ENCODE measurements at places on chromosomes 1 and 21.

DNA sequence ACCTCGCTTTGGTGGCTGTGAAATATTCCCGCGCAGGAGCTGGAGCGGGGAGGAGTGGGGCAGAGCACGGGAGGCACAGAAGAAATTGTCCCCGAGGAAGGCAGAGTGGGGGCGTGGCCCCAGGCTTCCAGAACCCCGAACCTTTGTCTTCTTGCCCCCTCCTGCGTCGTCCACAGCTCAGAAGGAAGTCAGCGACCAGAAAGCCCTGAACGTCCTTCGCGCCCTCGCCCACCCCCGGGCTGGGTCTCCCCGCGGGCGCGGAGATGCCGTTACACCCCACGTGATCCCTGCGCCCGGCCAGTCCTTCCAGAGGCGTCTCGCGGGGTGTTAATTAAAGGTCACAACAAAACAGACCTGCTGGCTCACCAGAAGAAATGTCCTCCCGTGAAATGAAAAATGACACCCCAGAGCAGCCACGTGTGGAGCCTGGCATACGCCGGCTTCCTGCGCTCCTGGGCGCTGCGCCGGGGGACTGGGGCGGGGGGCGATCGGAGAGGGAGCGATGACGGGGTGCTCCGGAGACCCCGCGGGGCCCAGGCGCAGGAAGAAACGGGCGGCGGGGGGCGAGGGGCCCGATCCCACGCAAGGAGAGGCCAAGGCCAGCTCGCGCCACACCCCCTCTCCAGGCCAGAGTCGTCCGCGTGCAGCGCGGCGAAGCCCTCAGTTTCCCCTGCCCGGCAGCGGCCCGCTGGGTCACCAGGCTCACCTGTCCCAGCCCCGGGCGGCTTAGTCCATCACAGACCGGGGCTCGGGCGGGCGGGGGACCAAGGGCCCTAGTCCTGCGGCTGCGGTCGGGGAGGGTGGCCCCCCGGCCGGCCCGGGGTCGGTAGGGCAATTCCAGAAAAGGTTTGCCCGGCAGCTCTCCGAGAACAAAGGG is 995 bp upstream of the KIF26B start:
- peak; percentile 31 for DNase-seq

DNA sequence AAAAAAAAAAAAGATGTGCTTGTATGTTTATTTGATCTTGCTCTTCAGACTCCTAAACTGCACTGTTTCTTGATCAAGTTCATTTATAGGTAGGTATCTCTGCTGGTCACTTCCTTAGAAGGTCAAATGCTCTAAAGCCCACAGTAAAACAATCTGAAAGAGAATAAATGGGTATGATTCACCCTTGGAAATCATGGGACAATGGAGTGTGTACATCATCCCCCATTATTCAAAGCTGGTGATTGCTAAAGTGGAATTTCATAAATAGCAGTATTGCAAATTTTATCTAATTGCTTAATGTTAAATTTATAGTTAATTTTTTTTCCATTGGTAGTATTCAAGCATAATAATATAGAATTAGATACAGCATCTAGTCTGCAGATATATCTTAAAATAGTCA is 53.4 kb downstream of the MIER1 start:
- no peak for DNase-seq

GRCh38 chr1:107563441-107563840 is 401.5 kb downstream of the VAV3 start:
- no peak for DNase-seq

DNA sequence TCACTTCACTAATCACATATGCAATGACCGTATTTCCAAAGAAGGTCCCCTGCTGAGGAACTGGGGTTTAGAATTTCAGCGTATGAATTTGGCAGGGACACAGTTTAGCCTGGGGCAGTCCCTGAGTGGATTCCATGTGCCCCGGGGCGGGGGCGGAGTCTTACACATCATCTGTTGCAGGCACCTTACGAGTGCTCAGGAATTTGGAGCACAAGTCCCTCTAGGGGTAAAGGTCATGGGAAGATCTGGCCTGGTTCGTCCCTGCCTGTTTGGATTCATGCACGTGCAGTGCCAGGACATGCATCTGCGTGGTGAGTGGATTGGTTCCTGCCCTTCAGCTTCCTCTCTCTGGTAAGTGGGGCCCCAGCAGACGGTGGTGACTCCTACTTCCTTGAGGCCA is 208.3 kb upstream of the C1orf174 start:
- no peak for DNase-seq

DNA sequence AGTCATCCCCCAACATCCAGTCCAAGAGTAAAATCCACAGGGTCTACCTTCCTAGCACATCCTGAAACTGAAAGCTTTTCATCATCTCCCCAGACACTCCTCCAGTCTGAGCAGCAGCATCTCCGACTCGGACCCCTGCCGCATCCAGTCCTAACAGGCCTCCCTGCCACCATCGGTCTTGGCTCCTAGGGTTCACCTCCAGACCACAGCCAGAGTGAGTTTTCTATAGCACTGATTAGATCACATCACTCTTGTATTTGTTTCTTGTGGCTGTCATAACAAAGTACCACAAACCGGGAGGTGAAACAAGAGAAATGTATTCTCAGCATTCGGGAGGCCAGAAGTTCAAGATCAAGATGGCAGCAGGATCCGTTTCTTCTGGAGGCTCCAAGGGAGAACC is 187.8 kb downstream of the TOMM20 start:
- DNase-seq: no peak

Data from activated CD4-positive, CD25-positive, alpha-beta regulatory T cell treated with anti-CD3 and anti-CD28 coated beads, Interleukin-2, amount 50 U/mL, for 72 hours (primary cell).